ENCODE measurements at places on chromosomes 16 and 17.
A peak's percentile ranks its signal among the peaks of the same experiment; 100 is the strongest.

DNA sequence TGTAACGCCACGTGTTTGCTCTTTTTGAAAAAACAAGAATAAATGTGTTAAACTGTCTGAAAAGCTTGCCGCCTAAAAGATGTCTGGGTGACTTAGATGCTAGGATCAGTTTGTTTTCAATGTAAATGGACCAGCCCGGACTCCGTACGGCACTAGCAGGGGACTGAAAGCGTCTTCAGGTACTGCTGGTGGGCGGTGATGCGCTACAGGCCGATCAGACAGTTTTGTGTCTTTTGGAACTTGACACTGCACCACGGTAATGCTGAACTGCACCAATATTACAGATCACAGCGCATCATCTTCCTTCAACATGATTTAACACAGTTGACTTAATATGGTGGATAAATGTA is 727 bp upstream of the MBTPS1 start:
- no peak for DNase-seq

DNA sequence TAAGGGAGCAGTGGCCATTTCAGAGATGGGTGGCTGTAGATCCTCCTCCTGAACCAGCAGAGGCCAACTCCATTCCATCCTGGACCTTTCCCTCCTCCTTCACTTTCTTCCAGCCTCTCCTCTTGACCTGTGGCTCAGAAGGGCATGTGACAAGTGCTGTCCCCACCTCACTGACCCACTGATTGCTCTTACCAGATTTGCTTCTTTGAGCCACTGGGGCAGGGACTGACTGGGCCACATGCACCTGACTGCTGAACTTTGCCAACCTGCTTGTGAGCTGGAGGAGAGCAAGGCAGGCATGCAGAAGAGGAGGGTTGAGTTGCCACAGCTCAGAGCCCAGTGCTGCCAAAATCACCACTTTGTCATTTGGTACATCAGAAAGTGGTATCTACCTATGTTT is 68.3 kb downstream of the MSI2 start:
- no peak for DNase-seq

DNA sequence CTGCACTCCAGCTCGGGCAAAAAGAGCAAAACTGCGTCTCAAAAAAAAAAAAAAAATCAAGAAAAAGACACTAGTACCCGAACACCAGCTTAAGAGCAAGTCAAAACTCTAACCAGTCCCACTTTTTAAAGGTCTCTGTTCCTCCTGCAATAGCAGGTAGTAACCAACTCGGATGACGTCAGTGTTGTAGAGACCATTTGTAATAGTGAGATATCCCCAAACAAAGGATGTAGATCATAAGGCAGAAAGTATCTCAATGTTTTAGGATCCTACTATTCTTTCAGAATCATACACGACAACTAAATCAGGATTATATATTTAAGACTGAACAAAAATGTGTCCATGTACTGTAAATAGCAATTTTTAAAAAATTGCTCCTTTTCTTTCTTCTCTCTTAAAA is 2.4 kb downstream of the JPT1 start:
- DNase-seq = peak; percentile 33

DNA sequence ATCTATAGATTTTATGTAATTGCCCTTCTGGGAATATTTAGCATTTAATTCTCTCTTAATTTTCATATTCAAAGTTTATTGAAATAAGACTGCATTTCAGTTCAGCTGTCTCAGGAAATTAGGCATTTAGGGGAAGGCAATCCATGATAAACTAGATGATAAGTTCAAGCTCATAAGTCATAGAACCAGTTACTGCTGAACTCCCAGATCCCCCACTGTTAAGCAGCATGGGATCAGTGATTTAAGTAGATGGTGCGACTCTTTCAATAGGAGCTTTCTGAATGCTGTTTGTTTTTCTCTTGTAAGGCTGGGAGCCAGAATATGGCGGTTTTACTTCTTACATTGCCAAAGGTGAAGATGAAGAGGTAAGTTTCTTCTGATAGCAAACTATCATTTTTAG is 23.8 kb downstream of the OGFOD1 start:
- no peak for DNase-seq

DNA sequence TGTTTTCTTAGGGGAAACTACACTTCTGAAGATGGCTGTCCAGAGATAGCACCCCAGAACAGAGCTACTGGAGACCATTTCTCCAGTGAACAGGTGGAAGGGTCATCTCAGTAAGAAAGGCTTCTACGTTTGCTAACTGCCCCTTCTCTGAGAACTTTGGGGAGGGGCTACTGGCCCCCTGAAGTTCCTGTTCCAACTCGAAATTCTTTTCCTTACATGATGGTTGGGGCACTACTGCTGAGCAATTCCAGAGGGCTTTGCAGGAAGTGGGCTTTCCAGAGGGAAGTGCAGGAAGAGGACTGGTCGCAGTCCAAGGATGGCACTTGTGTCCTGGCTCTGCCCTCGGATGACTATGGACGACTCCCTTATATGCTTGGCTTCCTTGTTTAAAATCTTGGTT is 31.2 kb downstream of the TOM1L2 start:
- DNase-seq = no peak

DNA sequence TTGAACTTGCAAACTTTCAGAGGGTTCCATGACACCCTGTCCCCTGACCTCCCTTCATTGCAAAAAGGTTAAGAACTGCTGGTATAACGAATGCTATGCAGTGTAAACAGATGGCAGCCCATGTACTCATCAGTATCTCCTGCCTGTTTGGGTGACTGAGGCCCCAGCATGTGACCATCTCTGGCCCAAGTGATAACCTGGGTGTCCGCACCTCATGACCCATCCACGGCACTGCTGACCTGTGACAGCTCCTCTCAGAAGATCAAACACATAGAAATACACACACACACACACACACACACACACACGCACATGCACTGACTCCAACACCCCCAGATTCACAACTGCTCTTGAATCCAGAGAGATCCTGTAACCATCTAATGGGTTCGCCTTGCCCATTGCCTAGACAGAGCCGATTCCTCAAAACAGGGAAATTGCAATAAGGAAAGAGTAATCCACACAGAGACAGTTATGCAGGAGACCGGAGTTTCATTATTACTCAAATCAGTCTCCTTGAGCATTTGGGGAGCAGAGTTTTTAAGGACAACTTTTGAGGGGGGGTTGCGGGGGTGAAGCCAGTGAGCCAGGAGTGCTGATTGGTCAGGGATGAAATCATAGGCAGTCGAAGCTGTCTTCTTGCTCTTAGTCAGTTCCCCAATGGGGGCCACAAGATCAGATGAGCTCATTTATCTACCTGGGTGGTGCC is 11.3 kb upstream of the PHOSPHO1 start:
- no peak for DNase-seq

DNA sequence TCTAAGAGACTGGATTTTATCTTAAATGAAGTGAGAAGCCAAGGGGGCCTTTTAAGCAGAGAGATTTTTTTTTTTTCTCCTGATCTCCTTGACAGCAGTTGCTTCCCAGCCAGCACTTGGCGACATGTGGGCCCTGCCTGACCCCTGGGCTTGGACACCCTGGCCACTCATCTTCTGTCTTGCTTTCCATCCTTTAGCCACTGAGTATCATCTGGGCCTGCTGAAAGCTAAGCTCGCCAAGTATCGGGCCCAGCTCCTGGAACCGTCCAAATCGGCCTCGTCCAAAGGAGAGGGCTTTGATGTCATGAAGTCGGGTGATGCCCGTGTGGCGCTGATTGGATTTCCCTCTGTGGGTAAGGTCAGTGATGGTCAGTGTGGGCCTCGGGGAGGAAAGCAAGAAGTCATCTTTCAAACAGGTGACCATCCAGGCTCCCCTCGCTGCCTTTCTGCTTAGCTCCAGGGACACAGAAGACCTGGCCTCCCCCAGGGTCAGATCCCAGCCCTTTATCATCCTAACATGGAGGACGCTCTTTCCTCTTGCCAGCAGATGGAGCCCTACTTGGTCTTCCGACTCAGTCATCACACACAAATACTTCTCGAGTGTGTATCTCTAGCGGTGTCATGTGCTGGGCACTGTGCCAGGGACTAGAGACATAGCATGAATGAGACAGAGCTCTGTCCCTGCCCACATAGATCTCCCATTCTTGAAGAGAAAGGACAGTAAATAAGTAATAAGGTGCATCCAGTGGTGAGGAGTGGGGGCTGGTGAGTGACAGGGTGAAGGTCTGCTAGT is 6.1 kb downstream of the DRG2 start:
- DNase-seq = no peak
